Glutamatergic neuron (in vitro differentiated cells): ENCODE measurements at places on chromosomes 12 and 14.
A peak's percentile ranks its signal among the peaks of the same experiment; 100 is the strongest.

DNA sequence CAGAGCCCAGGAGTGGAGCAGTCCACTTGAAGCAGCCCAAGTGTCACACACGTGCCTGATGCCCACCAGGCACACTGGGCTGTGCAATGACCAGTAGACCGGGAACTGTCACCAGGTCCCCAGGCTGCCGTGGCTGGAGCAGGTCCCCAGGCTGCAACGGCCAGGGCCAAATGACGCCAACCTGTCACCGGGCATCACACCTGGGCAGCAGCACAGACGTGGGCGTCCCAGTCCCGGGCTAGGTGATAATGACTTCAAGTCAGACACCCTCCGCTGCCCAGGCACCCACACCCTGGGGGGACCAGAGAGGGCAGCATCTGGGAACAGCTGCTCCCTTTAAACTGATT lies 30.6 kb upstream of the MMP17 start:
- no peak for DNase-seq

- DNase-seq: no peak
Observed at GRCh38 chr12:127606476-127607015, 660.4 kb upstream of the TMEM132C start.

- DNase-seq: no peak
Observed at GRCh38 chr12:110530511-110530910, 28.4 kb downstream of the RAD9B start.

DNA sequence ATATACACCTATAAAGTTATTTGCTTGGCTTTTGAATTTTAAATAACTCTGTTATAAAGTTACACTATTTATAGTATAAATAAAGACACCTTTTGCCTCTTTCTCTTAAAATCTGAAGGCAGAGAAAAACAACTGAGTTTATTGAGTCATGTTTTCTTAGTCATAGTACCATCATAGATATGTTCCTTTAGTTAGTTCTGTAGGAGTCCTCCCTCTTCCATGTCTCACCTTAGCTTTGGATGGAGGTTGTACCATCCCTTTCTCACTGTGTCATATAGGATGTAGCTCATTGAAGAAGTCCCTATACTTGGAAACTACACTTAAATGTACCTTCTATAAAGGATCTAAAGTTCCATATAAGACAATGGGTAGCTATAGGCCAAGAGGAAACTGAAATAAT lies 39.7 kb upstream of the TSPAN8 start:
- no peak for DNase-seq

GRCh38 chr12:22276867-22277266 lies 57.6 kb downstream of the ST8SIA1 start:
- no peak for DNase-seq

GRCh38 chr12:70722584-70723343 lies 85.5 kb upstream of the PTPRB start:
- DNase-seq: no peak

GRCh38 chr12:5081016-5081415 lies 37.3 kb downstream of the KCNA5 start:
- peak; percentile 32 for DNase-seq

DNA sequence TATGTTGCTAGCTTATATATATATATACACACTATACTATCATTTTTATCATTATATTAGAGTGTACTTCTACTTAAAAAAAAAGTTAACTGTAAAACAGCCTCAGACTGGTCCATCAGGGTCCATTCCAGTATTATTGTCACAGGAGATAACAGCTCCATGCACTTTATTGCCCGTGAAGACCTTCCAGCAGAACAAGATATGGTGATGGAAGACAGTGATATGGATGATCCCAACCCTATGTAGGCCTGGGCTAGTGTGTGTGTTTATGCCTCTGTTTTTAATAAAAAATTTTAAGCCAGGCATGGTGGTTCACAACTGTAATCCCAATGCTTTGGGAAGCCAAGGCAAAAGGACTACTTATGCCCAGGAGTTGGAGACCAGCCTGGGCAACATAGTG lies 86.2 kb downstream of the GCH1 start:
- DNase-seq: no peak

- DNase-seq: no peak
Observed at GRCh38 chr12:66516133-66516532, 162.7 kb downstream of the GRIP1 start.

DNA sequence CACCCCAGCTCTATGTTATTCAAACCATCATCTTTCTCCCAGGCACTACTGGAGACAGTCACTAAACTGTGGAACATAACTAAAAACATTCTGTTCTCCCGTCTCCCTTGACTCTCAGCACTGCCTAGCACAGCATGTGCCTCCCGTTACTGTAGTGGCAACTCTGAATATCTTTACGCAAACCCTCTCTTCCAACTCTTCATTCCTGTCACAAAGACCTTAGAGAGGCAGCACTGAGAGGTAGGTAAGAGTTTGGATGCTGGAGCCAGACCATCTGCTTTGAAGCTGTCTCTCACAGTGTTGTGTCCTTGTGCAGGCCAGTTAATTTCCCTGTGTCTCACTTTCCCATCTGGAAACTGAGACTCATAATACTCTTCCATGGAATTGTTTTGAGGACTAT lies 108.1 kb downstream of the DIP2B start:
- DNase-seq: no peak

DNA sequence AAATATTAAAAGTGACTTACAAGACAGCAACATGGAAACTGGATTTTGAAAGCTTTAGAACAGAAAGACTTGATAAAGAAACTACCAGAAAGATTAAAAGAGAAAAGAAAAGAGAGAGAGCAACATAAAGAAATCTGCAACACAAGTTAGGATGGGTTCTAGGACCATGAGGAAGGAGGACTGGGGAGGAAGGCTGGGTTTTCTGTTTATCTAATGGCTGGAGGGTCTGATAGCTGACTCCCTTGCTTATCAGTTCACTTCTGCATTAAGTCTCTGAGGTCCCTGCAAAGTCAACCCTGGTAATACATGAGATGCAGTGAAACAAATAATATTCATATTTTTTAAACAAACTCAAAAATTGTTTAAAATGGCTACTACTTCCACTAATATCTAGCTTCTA lies 90.1 kb downstream of the RPAP3 start:
- no peak for DNase-seq

DNA sequence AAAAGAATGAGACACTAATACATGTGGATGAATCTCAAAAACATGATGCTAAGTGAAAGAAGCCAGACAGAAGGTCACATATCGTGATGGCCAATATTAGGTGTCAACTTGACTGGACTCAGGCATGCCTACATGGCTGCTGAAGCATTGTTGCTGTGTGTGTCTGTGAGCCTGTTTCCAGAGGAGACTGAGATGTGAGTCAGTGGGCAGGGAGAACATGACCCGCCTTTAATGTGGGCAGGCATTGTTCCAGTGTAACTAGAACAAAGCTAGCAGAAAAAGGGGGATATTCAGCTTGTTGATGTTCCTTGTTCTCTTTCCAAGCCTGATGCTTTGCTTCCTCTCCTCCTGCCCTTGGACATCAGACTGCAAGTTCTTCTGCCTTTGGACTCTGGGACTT lies 47.6 kb downstream of the DCAF5 start:
- no peak for DNase-seq

DNA sequence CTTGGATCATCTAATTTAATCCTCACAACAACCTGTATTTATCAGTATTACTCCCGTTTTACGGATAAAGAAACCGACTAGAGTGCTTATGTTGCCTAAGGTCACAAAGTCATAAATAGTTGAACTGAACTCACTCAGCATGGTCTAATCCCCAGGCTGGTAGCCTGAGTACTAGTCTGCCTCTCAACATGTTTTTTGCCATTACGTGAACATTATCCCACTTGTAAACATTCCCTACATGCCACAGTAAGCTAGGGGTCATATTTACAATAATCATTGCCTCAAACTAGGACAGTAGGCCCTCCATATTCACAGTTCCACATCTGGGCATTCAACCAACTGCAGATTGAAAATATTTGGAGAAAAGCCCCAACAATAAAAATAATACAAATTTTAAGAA lies 12.1 kb downstream of the SNRPF start:
- no peak for DNase-seq

GRCh38 chr12:87679251-87679650 lies 349.9 kb downstream of the C12orf50 start:
- no peak for DNase-seq

GRCh38 chr14:84298663-84299195 lies 1231.2 kb upstream of the FLRT2 start:
- no peak for DNase-seq

DNA sequence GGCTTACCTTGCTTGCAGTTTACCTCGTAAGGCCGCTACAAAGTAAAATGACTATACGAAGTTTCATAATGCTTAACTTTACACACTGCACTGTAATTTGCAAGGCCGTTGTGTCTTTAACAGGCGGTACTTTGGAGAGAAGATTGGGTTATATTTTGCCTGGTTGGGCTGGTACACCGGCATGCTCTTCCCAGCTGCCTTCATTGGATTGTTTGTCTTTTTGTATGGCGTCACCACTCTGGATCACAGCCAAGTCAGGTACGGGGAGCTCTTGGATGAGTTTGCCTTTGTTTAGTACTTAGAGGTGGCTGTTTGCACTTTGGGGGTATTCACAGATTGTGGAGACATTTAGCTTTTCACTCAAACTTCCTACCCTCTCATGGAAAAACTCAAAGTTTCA lies 167.8 kb downstream of the SLC5A8 start:
- no peak for DNase-seq

GRCh38 chr12:59268295-59268809 lies 327.5 kb upstream of the SLC16A7 start:
- no peak for DNase-seq

DNA sequence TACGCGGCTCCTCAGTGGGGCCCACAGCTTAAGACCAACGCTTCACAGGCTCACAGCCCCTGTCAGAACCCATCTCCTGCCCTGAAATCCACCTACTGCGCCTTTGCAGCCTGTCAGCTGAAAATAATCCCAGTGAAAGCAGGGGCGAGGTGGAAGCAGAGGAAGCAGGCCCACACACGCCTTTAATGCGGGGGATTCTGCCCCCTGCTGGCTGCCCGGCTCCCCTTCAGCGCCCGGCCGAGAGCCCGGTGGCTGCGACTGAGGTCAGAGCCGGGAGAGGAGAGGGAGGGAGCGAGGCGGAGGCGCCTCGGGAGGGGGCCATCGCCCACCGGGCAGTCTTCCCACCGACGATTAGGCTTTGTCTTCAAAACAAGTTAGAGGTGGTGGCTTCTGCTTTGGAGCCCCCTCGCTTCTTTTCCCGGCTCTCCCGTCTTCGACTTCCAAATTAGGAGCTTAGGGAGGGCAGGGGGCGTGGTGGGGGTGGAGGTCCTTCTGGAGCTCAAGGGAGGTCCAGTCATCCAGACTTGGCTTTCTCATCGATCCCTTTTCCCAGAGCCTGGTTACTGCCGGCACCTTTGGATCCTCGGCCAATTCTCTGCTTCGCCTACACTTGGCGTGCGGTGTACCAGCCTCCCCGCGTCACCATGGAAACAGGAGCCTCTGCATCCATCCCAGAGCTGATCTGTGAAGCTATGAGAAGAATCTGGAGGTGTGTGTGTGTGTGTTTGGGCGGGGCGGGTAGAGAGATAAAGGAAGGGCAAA lies 25.2 kb upstream of the RND1 start:
- DNase-seq: peak; percentile 93

DNA sequence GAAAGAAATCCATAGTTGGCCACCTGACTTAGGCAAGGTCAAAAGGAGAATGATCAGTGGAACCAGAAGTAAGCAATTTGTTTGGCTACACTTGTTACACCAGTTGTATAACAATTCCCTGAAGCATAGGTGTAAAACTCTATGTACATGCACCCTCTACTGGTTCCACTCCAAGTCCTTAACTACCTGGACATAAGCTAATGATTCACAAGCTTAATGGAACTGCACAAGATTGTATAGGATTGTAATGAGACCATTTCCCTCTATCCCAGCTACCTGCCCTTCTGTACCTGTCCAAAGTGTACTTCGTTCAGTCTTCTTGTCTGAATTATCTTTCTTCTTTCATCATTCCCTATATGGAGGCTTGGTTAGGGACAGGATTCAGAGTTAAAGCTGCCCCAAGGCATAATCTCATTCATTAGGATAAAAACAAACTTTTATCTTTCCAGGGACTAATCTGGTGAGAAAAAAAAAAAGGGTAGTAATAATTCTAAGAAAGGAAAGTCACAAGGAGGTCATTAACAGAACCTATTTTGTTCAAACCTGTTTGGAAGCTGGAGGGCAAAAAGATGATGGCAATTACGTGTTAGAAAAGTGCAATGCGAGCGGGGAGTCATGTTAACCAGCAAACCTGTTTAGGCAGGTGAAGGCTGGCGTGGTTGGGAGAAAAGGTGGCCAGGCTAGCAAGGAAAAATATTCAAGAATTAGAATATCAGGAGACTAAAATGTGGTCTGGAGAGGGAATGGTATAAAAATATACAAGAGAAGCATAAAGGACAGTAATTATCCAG lies 2.8 kb upstream of the TMEM52B start:
- DNase-seq: no peak
